Hematopoietic multipotent progenitor cell treated with erythropoietin and hydrocortisone succinate and interleukin-3 and kit ligand, for 4 days (in vitro differentiated cells): ENCODE measurements at places on chromosomes 5 and 9.
A peak's percentile ranks its signal among the peaks of the same experiment; 100 is the strongest.

- no peak for DNase-seq
These were observed 871.2 kb upstream of the DMAC1 start for GRCh38 chr9:8670751-8671150.

- no peak for DNase-seq
These were observed 7.6 kb downstream of the TSPAN17 start for GRCh38 chr5:176654856-176655255.

- DNase-seq, result peak; percentile 32
These were observed 200.4 kb downstream of the MAST4 start for GRCh38 chr5:66796305-66797292.

DNA sequence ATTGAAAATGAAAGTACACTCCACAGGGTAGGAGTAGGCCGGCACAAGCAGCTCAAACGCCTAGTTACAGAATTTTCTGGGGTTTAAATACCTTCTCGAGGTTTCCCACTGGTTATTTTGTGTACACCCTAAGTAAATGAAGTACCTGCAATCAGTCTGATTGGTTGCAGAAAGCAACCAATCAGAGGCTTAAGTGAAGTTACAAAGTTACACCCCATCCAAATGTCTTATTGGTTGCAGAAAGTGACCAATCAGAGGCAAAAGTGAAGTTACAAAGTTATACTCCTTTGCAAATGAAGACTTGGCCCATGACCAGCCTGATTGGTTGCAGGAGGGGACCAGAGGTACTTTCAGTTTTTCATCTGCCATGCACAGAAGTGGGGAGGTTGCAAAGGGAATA, 33.2 kb upstream of the ERAP2 start:
- DNase-seq, result no peak

DNA sequence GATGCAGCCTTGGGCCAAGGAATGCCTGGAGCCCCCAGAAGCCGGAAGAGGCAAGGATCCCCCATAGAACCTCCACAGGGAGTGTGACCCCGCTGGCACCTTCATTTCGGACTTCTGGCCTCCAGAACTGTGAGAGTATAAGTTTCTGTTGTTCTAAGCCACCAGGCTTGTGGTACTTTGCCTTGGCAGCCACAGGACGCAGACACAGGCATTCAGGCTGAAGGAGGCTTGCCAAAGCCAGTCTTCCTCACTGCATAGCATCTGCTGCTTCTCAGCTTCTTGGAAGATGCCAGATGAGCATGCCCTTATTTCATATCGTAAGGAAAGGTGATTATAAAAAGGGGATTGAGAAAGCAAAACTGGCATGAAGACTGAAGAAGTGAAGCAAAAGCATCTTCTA, 61.1 kb upstream of the TAS2R1 start:
- DNase-seq, result no peak

DNA sequence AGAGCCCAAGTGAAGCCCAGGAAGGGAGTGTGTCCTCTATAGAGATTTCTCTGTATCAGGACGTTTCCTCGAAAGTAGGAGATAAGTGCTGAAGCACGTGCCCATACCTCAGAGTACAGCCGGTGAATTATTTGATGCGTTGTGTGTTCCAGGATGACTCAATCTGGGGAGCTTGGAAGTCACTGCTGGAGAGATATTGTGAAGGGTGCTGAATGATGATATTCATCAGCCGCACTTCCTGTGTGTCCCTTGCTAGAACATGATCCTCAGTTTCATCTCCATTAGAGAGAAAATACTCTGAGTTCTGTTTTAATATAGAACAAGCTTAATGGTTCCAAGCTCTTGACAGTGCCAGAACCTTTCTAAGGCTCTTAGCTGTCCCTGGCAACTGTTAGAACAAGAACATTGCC, 402.3 kb upstream of the ADAMTSL1 start:
- no peak for DNase-seq

GRCh38 chr5:39517800-39518199, 93.0 kb upstream of the DAB2 start:
- DNase-seq, result no peak

DNA sequence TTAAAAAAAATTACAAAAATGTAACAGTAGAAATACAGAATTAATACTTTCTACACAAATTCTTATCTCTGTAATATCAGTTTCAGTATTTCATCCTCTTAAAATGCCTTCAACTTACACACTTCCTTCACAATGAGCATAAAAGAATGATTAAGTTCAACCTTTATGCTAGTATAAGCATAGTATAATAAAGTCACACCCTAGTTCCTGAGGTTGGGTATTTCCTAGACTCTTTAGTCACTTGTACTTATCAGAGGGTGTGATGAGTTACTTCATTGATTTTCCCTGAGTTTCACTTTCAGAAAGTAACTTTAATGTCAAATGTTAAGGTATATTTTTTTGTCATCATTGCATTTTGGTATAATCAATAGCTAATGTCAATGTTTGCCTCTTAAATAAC, 302.4 kb downstream of the PDE4D start:
- no peak for DNase-seq

DNA sequence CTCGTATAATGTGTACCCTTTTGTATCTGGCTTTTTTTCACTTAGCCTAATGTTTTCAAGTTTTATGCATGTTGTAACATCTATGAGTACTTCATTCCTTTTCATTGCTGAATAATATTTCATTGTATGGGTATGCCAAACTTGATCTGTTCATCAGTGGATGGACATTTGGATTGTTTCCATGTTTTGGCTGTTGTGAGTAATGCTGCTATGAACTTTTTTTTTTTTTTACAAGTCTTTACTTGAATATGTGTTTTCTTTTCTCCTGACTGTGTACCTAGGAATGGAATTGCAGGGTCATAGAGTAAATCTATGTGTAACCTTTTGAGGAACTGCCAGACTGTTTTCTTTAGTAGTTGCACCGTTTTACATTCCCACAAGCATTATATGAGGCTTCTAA, 52.4 kb downstream of the MTREX start:
- DNase-seq, result no peak

GRCh38 chr5:144433893-144434292, 263.2 kb downstream of the KCTD16 start:
- DNase-seq, result no peak

DNA sequence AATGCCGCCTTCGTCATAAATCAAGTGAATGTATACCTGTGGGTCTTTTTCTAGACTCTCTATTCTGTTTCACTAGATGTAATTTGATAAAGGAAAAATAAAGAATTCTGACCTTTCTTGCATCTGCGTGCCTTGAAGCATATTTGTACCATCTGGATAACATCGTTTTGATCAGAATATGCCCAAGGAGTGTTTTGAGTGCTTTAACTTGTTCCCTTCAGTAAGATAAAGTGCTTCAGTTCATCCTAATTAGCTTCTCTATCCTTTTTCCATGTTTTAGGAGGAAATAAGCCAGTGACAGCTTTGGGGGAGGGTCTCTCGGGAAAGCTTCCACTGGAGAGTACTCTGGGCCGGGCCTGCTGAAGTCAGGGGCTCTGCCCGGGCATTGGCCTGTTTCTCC, 113.5 kb upstream of the DAP start:
- DNase-seq, result no peak

DNA sequence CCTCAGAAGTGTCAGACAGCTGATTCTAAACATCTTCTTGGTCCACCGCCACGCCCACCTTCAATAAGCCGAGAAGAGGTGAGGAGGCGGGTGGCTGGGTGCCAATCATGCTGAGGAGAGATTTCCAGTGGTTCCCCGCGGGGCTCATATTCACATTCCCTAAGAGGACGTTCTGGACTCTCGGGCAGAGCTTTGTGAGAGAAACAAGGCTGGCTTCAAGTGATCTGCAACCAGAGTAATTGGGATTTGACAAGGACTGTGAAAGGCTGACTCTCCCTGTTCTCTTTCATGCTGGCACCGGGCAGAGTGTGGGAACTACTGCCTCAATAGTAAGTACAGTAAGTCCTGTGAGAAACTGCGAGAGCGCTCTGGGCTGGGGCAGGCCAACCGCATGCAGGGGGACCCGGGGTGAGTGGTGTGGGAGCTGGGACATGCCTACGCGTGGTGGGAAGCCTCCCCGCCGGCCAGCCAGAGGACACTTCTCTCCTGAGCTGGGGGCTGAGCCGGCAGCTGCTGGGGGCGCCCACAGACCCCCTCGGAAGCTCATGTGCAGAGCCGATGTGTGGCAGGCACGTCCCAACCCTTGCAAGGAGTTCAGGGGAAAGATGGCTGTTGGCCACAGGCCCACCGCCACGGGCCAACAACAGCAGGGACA, 110.9 kb downstream of the LIFR start:
- DNase-seq, result no peak

DNA sequence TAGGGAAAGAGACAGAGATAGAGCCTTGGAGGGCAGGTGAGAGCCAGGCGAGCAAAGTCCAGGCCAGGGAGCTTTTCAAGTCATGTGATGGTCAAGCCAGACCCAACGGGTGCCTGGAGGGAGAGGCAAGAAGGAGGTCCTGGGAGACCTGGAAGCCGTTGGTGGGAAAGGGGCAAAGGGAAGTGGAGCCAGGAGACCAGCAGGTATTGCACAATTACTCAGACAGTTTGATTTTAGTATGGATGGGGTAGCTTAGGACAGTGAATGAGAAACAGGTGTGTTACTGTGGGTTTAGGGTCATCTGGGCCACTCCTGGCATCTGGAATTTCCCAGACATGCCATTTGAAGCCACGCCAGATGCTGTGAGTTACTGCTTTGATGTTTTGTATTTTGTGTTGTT, 5.1 kb downstream of the SECISBP2 start:
- DNase-seq, result no peak

GRCh38 chr9:115412656-115413055, 294.7 kb upstream of the TNC start:
- no peak for DNase-seq

DNA sequence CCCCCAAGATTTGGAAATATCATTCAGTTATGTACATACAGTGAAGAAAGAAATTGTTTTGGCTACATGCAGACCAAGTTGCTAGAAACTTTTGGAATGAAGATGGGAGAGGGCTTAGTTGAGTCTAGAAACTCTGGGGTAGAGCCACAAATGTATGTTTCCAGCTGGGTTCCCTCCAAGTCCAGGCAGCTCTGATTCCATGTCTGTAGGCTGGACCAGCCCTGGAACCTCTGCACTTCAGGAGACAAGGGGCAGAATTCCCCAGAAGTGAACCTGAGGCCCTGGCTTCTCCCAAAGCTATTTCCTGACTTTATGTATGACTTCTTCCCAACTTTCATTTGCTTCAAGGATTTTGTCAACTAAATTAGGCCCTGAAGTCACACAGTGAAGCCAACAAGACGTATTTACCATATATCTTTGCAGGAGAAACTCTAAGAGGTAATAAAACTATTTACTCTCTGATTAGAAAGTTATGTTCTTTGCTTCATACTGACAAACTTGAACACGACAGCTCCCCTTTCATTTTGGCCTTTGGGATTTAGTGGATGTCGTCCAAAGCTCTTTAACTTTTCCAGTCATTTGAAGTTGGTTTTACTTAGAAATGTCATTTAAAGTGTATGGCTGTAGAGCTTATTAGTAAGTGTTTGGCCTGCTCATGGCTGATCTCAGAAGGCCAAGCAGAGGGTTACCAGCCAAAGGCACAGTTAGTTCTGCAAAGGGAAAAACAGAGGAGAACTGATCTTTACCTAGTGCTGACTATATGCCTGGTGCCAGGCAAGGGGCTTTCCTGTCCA, 152.0 kb upstream of the SLC28A3 start:
- no peak for DNase-seq

DNA sequence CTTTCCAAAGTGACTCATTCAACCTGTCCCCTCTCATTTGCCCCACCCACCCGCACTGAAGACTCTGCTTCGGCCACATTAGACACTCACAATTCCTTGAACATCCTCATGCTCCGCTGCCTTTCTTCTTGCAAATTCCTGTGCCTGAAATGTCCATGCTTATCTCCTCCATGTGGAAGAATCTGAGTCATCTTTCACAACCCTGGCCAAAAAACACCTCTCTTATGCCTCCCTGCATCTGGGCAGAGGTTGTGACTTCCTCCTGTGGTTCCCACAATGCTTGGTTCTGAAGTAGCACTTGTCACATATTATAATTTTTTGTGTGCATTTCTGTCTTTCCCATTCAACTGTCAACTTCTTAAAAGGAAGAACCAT, 238.6 kb downstream of the ENC1 start:
- no peak for DNase-seq

DNA sequence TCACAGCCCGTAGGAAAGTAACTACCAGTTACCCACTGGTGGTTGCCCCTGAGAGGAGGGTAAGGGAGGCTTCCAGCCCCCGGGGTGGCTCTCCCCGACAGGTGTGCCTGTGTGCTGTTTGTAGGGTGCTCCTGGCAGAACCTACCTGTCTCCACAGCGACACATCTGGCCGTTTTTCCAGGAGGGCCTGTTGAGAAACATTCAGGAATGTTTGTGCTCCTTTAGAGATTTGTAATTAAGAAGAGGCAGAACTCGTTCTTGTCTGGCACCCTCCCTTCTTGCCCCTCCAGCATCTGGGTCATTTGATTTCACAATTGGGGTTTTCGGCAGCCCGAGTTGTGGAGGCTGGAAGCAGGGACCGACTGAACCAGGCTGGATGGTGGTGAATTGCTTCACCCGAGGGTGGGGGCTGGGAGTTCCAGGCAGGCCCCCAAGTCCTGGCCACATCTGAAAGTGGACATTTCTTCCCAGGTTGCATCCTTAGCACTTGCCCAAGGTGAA, 74.2 kb downstream of the WWC1 start:
- DNase-seq, result no peak

DNA sequence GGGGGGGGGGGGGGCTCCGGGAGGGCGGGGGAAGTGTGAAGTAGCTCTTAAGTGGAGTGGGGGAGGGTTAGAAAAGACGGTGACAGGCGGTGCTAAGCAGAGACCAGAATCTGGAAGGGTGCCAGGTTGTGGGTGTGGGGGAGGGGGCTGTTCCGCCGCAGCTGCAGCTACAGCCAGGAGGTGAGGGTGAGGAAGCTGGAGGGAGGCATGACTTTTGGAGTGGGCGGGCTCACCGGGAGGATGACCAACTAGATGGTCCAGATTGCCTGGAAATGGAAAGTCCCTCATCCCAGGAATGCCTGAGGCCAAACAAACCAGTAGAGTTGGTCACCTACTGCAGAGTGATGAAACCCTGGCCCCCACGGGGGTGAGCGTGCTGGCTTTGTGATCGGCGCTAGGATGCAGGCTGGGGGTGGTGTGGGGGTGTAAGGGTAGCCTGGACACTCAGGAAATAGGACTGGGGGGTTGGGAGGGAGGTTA, 158.1 kb upstream of the SHB start:
- DNase-seq, result peak; percentile 88

- DNase-seq, result no peak
These were observed 132.9 kb downstream of the ROR2 start for GRCh38 chr9:91817106-91817492.

DNA sequence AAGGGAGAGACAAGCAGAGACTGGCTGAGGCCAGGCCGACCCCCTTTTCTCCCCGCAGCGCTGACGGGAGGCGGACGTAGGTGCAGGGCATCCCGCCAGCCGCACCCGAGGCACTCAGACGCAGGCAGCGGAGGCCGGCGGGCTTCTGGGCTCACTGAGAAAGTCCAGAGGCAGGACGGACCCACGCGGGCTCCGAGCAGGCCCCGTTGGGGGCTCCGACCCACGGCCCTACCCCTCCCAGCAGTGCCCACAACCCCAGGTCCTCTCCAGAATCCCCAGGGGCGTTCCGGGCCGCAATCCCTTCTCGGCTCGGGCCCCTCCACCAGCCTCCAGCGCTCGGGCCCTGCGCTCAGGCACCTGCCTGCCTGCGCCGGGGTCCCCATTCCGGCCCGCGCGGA, 543 bp downstream of the MTMR12 start:
- peak; percentile 73 for DNase-seq

GRCh38 chr9:92032891-92033290, 82.3 kb downstream of the SPTLC1 start:
- DNase-seq, result no peak

GRCh38 chr5:10590226-10590999, 26.5 kb downstream of the ANKRD33B start:
- DNase-seq, result peak; percentile 73
